ENCODE measurements at places on chromosomes 6 and 20.

GRCh38 chr6:126766820-126767219 lies 351.7 kb upstream of the RSPO3 start:
- no peak for DNase-seq

- DNase-seq: no peak
These were observed 250.8 kb downstream of the LAMA2 start for GRCh38 chr6:129133770-129134192.

- no peak for DNase-seq
These were observed 1.7 kb downstream of the ASXL1 start for GRCh38 chr20:32359633-32360332.

DNA sequence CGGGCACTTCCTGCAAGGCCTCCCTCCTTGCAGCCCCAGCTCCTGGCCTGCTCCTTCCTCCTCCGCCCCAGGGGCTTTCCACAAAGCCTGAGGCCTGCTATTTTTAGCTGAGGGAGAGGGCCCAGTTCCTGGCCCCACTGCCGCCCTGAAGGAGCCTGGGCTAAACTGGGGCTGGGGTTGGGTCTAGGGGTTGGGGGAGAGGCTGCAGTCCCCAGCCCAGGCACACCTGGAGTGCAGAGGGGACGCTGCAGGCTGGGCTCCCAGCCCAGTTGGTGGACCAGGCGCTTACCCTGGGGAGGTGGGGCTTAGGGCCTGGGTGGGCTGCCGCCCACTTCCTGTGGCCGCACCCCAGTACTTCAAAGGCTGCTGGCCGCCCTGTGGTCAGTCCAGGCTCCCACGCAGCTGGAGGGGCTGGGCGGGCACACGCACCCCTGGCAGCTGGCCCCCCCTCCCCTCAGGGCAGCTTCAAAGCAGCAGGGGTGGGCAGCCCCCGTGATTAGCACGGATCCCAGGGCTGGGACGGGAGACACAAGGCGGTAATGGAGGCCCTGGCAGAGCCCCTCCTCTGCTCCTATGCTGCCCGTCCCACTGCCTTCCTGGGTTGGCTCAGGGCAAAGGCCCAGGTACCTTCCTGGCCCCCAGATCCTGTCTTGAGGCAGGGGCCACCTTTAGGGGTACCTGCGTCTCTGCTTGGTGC lies 7.1 kb upstream of the ABHD16B start:
- DNase-seq: peak; percentile 70

DNA sequence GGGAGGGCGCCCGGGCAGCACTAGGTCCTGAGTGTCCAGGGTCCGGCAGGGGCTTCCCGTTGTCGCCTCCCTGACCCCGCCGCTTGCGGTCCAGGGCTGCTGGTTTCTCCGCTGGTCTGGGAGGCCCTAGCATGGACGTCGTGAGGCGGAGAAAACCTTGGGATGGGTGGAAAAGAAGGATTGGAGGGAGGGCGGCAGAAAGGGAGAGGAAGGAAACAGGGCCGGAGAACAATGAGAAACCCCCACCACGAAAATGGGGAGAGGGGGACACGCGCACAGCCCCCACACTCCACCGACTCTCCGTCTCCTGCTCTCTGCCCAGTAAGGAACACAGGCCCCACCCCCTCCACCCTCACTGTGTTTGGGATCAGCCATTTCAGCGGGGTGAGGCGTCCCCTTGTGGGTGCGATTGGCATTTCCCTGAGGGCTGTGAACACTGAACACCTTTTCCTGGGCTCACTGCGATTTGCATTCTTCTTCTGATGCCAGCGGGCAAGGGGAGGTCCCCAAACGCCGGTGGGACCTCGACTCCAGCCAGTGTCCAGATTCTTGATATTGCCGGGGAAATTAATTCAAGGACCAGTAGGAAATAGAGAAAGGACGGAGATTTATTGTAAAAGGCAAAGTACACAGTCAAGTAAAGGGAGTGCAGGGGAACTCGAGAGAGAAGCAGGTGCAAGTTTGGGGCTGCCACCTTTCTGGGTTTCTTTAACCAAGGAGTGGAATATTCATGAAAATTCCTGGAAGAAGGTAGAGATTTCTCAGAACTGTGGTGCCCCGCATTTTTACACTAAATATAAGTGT lies 3.3 kb upstream of the RAET1G start:
- DNase-seq: peak; percentile 97

DNA sequence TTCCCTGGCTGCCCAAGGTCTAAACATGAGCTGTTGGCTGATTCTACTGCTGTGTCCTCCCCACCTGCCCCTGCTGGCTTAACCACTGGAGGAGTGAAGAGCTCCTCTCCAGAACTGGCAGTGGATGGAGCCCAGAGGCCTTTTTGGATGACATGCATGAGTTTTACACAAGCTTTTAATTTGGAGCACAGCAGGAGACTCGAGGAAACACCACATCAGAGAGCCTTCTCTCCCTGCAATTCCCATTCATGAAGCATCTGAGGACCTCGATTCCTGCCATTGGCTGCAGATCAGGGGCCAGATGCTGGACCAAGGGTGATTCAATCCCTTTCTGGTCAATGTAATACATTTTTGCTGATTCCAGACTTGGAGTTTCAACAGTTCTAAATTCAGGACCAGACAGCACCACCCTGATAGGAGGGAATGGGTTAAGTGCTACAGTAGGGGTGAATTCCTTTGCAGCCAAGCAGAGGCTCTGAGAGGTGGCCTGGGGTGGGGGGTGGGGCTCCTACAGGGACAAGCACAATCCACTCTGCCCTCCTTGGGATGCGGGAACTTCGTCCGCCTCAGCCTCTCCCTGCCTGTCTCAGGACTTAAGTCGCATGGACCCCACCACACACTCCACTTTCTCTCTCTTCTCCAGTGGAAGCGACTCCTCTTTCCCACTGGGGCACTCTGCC lies 599 bp upstream of the PSORS1C1 start:
- DNase-seq: peak; percentile 69

DNA sequence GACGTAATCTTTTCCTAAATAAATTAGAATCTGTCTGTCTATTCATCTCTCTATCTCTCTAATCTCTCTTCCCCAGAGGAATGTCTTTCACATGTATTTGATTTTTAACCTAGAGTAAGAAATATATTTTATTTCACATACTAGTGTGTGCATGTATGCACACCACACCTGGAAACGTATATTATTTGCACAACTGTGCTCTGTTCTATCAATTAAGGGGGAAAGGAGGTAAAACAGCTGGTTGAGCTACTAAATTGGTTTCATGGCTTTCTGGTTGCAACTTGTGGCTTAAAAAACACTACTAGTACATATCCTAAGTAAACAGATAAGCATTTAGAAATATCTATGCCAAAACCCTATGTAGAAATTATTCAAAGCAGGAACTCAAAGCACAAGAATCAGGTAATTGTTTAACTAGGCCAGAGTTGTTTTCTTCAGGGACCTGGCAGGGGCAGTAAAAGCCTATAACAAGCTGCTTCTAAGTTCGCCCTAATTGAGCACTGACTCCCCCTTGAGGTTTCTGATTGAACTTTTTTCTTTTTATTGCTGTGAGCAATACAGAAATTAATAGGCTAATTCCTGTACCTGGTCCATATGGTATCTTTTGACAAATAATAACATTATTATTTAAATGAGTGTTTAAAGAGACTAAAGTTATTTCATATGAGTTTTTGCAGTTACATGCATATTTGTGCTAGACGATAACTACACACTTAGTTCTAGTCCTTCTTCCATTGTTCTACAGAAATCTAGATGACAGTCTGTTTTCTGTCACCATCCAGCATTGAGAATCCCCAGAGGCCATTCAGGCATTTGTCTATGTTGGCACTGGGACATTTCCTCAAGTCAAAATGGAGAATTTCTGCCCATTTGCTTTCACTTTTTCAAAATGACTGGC lies 88.6 kb downstream of the MCHR2 start:
- DNase-seq: no peak

- peak; percentile 67 for DNase-seq
These were observed 2.0 kb upstream of the RSPO4 start for GRCh38 chr20:1003920-1004697.

GRCh38 chr6:71387179-71387578 lies 98.6 kb downstream of the OGFRL1 start:
- no peak for DNase-seq

- DNase-seq: no peak
These were observed 147.9 kb downstream of the RNGTT start for GRCh38 chr6:88815491-88815890.

GRCh38 chr6:33297956-33298772 lies 578 bp downstream of the RGL2 start:
- peak; percentile 95 for DNase-seq

Data from endodermal cell (in vitro differentiated cells).